Esophagus muscularis mucosa (tissue), 4 donors: ENCODE measurements at places on chromosomes 2 and 18. TPM values are rescaled to one million over a fixed set of nuclear protein-coding genes. Genes with fewer than 3 reads are reported as not detected.

Gene ANKRD29
- total RNA-seq, result 14.4 TPM

Gene IL36RN
- not detected for total RNA-seq

Gene LRRTM4
- total RNA-seq, result 0.42 TPM

Gene KLHL14
- 0.26 TPM for total RNA-seq

Gene UGT1A9
- not detected for total RNA-seq

Gene UNC80
- under 0.01 TPM for total RNA-seq

Gene GALR1
- total RNA-seq, result 0.33 TPM

Gene SPATA3
- not detected for total RNA-seq

- DNase-seq, result no peak
Observed at GRCh38 chr2:119546447-119546767, 2.2 kb downstream of the CFAP221 start.

DNA sequence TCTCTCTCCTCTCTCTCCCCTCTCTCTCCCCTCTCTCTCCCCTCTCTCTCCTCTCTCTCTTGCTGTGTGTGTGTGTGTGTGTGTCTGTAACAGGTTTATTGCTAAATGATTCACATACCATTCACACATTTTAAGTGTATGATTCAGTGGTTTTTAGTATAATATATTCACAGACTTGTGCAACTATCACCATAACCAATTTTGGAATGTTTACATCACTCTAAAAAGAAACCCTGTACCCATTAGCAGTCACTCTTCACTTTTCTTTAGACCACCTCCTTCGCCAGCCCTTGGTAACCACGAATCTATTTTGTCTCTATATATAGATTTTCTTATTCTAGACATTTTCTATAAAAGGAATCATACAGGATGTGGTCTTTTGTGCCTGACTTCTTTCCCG lies 11.4 kb downstream of the THNSL2 start:
- no peak for DNase-seq

GRCh38 chr2:17962876-17963275 lies 84.4 kb downstream of the KCNS3 start:
- no peak for DNase-seq

GRCh38 chr2:111689941-111690340 lies 194.1 kb downstream of the ANAPC1 start:
- DNase-seq, result no peak

DNA sequence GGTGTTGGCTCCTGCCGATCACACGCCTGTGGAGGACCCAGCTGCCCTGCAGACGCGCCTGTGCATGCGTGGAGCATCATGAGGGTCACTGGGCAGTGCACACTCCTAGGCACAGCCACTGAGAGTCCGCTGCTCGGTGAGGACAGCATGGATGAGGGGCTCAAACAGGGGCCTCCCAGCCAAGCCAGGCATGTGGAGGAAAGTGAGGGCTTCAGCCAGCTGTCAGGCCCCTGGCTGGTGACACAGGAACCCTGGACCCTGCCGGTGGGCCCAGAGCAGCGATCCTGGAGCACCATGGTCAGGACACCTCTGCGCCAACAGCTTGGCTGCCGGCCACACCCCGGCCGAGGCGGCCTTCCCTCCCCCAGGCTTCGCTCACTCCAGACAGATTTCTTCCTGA lies 171.2 kb downstream of the RTP5 start:
- DNase-seq, result no peak

DNA sequence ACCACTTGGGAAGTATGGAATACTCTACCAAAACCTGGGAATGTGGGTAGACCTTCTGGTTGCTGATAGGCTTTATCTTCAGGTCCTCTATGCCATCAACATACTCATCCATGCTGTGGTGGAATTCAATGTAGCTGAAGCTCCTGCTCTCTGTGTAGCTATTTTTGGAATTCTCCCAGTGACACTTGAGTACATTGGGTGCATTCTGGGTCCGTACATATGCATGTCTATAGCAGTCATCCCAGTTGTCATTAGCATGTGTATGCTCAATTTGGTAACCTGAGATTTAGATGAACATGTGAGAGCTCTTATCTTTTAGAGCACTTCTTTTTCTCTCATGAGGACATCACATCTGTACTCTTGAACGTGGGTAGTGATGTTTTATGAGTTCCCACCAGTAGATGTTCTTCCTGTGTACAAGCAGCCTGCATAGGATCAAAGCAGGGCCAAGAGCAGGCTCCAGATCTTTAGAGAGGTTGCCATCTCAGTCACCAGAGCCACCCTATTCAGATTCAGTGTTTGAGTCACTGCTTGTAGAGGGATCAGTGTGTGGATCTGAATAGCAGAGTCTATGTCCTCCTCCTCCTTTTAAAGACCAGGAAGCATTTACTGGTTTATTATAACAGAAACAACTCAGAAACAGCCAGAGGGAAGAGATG lies 65.9 kb downstream of the MGAT5 start:
- no peak for DNase-seq

GRCh38 chr2:203994735-203995134 lies 58.2 kb downstream of the ICOS start:
- DNase-seq, result no peak

DNA sequence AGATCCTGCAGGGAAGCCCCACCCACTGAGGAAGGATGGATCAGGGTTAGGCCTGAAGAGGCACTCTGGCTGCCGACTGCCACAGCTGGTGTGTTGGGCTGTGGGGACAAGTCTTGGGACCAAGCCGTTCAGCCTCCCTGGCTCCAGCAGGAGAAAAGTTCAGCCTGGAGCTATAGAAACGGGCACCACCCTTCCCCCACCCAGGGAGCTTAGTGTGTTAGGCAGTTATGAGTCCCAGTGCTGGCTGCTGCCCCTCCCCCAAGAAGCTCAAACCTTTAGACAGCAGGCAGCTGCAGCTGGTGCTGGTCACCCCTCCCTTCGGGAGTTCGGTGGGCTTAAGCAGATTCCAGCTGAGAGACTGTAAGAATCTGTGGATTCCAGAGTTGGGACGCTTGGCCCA lies 447.1 kb upstream of the HS6ST1 start:
- no peak for DNase-seq

DNA sequence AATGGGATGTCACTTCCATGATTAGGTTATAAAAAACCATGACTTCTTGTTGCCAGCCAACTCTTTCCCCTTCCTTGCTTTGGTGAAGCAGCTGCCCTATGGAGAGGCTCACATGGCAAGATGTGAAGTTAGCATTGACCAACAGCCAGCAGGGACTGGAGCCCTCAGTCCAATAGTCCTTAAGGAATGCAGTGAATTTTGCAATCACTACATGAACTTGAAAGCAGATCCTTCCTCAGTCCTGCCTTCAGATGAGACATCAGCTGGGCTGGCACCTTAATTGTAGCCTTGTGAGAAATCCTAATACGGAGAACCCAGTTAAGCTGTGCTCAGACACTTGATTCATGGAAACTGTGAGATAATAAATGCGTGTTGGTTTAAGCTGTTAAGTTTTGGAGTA lies 61.8 kb downstream of the ATP8B1 start:
- DNase-seq, result no peak

DNA sequence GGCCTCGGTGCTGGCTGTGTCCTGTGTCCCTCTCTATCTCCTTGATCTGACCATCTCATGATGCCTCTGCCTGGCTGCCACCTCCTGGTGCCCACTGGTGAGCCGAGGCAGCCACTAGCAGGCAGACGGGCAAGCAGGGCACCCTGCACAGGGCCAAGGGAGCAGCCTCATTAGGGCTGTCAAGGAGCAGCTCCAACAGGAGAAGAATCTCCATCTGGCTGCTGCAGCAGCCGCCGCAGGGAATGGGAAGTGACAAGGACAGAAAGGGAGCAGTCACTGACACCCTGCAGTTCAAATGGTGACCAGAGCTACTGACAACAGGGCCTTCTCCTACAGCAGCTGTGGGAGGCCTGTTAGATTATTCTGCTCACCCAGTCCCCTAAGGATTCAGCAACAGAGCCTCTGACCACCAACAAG lies 32.6 kb downstream of the ALPK2 start:
- DNase-seq, result no peak

DNA sequence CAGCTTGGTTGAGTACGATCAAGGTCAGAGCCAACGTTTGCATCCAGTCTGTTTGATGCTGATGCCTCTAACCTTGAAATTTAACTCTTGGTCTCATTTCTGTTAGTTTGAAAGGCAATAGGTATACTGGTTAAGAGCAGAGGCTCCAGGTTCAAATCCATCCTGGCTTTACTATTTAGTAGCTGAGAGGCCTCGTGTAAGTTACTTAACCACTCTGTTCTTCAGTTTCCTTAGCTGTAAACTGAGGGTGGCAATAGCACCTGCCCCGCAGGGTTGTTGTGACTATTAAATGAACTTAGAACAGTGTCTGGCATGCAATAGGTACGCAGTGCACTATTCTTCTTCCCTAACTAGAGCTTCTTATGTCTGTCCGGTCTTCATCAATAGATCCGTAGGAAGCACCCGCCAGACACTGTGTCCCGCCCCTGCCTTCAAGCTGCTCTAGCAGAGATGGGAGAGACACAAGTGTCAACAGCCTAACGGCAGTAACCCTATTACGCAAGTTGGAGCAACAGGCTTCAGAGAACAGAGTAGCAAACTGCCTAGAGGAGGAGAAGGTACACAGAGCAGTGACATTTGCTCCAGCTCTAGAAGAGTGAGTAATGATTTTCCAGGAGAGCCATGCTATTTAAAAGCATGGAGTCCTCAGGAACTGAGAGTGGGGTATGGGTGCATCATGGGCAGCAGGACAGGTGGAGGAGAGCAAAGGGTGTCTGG lies 62.7 kb upstream of the ST3GAL5 start:
- peak; percentile 37 for DNase-seq

GRCh38 chr2:121625953-121626352 lies 23.3 kb downstream of the CLASP1 start:
- no peak for DNase-seq

- no peak for DNase-seq
Observed at GRCh38 chr2:27243391-27244130, 19.3 kb downstream of the SLC30A3 start.

DNA sequence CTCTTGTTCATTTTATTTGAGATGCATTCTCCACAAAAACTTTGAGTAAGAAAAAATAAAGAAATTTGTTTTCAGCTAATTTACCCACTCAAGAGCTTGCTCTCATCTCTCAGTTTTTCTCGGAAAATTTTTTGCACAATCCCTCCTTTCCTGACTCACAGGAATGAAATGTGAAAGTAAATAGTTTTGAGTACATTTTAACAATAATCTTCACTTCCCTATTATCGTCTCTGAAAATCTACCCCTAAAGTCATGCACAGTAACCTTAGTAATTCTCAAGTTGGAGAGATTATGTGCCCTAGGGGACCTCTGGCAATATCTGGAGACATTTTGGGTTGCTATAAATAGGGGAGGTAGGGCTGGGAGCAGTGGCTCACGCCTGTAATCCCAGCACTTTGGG lies 2.6 kb downstream of the CYB5A start:
- DNase-seq, result peak; percentile 53

DNA sequence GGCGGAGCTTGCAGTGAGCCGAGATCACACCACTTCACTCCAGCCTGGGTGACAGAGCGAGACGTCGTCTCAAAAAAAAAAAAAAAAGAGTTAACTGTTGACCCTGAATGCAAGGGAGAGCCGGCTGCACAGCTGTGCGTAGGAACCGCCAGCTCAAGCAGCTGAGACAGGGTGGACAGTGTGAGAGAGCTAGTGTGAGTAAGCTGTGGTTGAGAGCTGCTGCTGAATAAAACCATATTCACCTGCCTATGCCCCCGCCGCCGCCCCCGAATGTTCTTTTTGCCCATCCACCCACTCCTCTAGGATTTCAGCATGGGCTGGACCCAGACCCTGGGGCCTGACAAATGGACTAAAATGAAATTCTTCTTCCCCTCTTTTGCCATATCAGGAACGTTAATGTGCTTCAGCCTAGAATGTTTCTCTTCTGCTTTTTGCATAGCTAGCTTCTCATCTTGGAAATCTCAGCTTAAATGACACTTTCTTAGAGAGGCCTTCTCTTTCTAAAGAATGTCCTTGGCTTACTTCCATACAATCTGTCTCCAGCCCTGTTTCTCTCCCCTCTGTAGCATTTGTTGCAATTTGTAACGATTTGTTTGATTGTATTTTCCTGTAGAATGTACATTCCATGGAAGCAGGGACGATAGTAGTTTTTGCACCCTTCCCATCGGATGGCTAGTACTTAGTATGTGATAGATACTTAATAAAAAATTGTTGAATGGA lies 142.7 kb downstream of the KLHL14 start:
- DNase-seq, result no peak

DNA sequence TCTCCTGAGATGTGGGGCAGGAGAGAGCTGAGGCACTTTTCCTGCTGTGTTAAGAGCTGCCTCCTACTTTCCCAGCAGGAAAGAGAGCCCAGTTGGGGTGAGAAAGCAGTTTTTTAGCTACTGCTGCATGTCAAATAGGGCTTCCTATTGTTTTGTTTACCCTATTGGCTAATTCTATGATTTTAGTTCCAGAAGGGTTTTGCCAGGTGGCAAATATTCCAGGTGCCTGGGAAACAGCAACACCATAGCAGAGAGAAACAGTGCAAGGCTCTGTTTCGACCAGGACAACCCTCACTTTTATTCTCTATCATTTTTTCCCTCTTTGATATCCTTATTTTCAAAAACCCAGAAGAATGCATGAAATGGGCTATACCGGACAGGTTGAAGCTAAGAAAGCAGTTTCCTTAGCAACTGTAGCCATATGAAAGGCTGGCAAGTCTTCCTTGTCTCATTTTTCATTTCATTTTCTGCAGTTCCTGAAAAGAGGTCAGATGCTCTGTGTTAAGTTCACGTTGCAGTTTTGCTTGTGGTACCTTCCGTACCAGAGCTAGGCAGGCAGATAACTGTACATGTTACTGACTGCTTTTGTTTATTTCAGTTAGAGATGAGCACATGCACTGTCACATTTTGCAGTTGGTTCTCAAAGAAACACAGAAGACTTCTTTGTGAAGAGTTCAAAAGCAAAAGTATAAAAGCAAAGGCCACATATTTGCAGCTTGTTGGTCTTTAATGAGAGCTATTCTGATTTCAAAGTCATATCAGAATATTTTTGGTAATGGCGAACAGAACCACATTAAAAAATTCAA lies 84.8 kb downstream of the AQP4 start:
- DNase-seq, result peak; percentile 31

GRCh38 chr2:74496997-74497776 lies 2.2 kb downstream of the LBX2 start:
- DNase-seq, result no peak

GRCh38 chr18:60027397-60027796 lies 127.6 kb downstream of the PMAIP1 start:
- DNase-seq, result no peak

DNA sequence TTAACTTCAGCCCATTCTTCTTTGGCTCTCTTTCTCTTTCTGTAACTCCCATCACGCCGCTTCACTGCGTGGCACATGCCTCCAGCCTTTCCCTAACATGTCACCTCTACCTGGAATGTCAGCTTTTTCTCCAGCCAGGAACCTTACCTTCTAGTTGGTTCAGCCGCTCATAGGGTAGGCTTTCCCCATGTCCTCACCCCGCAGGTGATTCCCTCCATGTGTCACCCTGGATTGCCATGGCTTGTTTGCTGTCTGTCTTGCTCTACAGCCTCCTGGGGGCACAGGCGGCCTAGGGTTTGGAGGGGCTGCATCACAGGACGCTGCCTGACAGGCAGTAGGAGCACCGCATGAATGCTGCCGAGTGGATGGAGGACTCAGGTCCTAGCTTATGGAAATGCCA lies 39.2 kb downstream of the ARHGEF4 start:
- no peak for DNase-seq

- no peak for DNase-seq
Observed at GRCh38 chr18:46677611-46678010, 20.6 kb upstream of the LOXHD1 start.
